ENCODE measurements at places on chromosomes 1 and 21.
A peak's percentile ranks its signal among the peaks of the same experiment; 100 is the strongest.

- DNase-seq, result no peak
Measured at GRCh38 chr1:8323706-8324105, 5.8 kb downstream of the SLC45A1 start.

GRCh38 chr1:241888232-241888631 lies 40.2 kb downstream of the EXO1 start:
- DNase-seq, result no peak

GRCh38 chr1:15080328-15081007 lies 73.1 kb upstream of the TMEM51 start:
- no peak for DNase-seq

- DNase-seq, result no peak
Measured at GRCh38 chr1:14969006-14969405, 184.5 kb upstream of the TMEM51 start.

GRCh38 chr1:150262388-150263320 lies 5.1 kb downstream of the CA14 start:
- DNase-seq, result no peak

- no peak for DNase-seq
Measured at GRCh38 chr1:99891997-99892396, 41.8 kb downstream of the AGL start.

GRCh38 chr21:39650801-39651200 lies 38.1 kb downstream of the B3GALT5 start:
- DNase-seq, result no peak

DNA sequence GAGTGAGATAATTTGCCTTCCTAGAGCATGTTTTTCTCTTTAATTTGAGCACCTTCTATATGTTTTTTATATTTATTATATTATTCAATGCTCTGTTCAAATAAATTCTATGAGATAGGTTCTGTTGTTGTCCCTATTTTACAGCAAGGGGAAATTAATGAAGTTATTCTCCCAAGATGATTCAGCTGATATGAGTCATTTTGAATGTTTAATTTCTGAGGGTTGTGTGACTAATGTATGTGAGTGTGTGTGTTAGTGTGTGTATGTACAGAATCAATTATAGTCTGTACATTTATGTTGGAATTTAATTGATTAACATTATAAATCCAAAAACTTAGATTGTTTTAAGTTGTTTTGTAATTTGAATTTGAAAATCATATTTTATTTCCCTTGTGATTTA lies 1536.7 kb upstream of the B3GALT2 start:
- DNase-seq, result no peak

DNA sequence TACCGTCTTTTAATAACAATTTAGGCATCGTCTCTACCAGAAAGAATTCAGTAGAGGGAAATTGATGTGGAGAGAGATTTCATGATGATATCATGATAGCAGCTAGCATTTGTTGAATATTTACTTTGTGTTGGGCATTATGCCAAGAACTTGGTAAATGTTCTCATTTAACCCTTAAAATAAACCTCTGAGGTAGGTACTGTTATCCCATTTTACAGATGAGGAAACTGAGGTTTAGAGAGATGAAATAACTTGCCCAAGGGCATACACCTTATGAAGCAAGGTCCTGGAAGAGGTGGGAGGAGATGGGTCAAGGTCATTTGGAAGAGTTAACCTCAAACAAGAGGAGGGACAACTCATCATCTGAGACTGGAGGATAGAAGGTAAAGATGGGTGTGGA lies 34.8 kb downstream of the TSNAX start:
- no peak for DNase-seq

DNA sequence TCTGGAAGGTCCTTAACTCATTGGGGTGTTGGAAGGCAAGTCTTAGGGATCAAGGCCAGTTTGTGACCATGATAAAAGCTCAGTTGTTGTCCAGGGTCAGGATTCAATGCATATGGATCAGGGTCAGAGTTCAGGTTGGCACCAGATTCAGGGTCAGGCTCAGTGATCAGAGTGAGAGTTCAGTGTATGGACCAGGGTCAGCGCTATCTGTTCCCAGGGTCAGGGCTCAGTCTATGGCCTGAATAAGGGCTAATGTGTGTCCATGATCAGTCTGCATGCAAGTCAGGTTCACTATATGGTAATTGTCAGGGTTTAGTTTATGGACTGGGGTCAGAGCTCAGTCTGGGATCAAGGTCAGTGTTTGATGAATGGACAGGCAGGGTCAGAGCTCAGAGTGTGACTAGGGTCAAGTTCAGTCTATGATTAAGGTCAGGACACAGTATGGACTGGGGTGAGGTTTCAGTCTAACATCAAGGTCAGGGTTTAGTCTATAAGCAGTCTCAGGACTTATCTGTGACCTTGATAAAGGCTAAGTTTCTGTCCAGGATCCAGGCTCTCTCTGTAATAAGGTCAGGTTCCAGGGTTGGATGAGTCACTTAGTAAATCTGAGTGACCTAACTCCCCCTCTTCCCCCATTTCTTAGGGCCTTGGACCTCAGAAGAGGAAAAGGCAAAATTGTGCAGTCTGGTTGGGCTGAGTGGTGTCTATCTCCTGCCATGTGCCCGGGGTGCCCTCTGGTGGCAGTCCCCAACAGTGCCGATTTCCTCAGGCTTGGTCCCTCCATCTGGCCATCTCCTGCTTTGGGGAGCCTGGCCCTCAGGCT lies 23.8 kb downstream of the KNCN start:
- peak; percentile 59 for DNase-seq

DNA sequence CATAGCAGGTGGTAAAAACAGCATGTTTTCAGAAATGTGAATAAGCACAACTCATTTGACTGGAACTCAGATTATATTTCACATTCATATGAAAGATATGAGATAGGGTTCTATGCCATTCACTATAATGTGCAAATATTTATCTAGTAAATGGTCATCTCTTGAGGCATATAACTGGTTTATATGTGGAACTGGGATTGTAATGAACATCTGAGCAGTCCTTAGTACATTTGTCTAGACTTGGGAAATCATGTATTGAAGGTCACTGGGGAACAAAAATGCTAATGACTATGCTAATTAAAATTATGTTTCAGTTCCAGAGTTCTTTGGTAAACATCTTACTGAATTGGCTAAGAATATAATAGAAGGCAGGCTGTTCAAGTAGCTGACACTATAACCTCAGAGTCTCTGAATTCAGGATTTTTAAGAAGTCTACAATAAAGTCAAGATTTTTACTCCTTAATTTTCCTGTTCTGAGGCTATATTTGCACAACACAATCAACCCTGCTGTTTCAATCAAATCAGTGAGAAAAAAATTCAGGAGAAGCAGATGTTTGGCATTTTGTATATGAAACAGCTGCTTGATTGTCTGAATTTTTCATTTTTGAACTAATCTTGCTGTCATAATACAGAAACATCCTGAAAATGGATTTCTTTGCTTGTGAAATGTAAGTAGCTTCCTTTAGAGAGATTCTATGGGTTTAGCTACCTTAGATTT lies 244.8 kb upstream of the RGS18 start:
- no peak for DNase-seq

- peak; percentile 75 for DNase-seq
Measured at GRCh38 chr1:107829036-107829770, 135.8 kb downstream of the VAV3 start.

GRCh38 chr1:40676501-40676900 lies 11.0 kb upstream of the RIMS3 start:
- no peak for DNase-seq

DNA sequence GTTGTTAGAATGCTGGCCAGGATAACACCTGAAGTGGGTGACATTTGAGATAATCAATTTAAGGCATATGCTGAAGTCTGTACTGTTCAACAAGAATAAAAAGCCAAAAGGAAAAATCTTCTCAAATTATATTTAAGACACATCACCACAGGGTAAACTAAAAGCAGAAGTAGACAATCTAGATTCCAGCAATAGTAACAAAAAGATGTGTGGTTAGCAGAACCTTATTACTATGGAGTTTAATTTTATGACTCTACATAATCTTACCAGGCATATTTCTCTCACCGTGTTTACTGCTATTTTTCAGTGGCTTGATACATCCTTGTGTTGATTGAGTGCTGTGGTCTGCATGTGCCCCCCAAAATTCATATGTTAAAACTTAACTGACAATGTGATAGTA lies 300.4 kb upstream of the ZP4 start:
- no peak for DNase-seq

- DNase-seq, result no peak
Measured at GRCh38 chr1:63903947-63904610, 130.3 kb downstream of the ROR1 start.

- no peak for DNase-seq
Measured at GRCh38 chr1:119091618-119092017, 48.8 kb downstream of the WARS2 start.

All from CD4-positive, alpha-beta T cell (primary cell).